NCI-H1092 (cell line): ENCODE measurements at places on chromosomes 16 and 17.
A peak's percentile ranks its signal among the peaks of the same experiment; 100 is the strongest.

GRCh38 chr17:56943505-56944125 is 17.2 kb downstream of the COIL start:
- no peak for DNase-seq

DNA sequence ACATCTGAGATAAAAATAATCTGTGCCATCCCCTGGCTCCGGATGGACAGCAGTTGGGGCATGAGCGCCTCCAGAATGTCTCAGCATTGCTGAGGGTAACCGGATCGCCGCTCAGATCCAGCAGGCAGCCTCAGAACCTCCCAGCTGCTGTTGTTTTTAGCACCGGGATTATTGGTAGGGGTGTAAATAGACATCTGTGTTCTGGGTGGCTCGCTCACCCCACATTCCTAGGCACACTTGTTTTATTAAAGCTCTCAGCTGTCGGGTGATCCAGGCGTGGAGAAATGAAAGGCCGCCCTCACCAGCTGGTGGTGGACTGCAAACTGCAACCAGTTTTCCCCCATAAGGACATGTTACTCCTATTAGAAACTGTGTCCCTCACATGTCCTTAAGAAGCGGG is 32.1 kb downstream of the MYH3 start:
- DNase-seq = no peak

- DNase-seq = no peak
Observed at GRCh38 chr16:57910696-57911095, 60.2 kb downstream of the CNGB1 start.

DNA sequence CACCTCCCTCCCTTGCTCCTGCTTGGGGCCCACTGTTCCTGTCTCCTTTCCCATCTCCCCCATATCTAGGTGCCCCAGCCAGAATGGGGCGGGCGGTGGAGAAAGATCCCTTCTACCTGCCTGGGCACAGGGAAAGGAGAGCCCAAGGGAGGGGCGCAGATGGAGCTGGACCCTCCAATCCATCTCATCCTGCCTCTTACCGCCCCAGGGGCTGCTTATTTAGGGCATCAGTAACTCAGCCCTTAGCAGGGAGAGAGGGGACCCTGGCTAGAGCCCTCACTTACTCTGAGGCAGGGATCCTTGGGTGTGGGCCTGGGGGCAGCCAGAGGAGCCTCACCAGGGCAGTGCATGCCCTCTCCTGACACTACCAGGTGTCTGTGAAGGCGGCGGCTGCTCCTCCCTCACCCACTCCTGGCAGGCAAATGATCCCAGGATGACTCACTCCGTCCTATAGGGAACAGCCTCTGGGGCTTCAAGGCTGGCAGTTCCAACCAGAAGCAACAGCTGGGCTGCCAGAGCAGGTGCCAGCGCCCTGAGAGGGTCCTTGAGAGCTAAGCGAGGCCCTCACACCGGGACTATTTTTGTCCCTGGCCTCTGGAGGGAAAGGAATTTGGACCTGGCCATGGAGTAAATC is 16.3 kb upstream of the BCAR1 start:
- peak; percentile 89 for DNase-seq

DNA sequence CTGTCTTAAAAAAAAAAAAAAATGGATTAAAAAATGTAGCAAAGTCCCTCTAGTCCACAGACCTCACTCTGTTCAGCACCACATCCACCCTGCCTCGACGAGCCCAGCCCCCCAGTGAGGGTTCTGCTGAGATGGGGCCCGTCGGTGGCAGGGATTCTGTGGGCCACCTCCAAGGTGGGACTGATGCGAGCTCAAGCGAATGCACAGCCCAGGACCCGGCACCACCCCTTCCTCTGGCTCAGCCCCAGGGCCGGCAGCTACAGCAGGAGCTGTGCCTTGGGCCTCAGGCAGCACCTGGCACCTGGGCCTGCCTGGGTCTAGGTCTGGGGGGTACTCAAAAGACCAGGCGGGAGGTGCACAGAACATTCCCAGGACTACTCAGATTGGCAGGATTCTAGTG is 59.5 kb downstream of the ZNF778 start:
- no peak for DNase-seq

DNA sequence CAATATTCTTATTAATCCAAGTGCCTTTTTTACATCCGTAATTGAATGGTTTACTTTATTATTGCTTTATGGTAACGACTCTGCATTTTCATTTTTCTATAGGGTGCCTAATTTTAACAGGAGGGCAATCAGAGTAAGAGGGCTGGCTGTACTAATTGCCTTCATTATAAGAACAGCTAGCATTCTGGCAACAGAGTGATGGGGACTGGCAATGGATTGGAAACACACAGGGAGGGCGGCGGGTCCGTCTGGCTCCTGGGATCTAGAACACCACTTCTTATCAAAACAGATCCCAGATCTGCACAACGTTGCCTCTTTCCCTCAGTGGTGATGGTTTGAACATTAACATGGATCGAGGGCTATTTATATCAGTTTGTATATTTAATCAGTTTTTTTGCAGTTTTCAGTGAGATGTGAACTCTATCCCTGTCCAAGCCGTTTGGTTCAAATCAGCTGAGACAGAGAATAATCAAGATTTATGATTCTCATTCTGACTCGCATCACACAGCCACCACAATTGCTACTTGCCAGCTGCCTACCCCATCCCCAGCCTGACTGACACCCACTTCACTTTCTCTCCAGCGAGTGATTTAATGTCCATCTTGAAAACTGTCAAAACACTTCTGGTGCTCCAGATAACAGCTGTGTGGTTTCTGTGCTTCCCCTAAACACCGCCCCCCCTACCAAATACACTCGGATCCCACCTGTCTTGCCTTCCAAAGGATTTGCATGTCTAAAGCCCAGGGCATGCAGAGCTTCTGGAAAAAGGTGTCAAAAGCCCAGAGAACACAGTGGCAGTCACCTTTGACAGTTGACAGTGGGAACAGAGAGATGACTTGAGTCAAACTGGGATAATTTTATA is 327.9 kb downstream of the HS3ST4 start:
- peak; percentile 8 for DNase-seq

GRCh38 chr17:16281351-16281750 is 64.3 kb downstream of the PIGL start:
- DNase-seq = no peak

GRCh38 chr17:78759969-78760352 is 22.1 kb downstream of the CYTH1 start:
- no peak for DNase-seq

- DNase-seq = no peak
Observed at GRCh38 chr17:28954886-28955285, 3.6 kb upstream of the PHF12 start.

- no peak for DNase-seq
Observed at GRCh38 chr16:86398622-86399021, 111.7 kb upstream of the FOXF1 start.
